ENCODE measurements at places on chromosomes 7 and 10.

DNA sequence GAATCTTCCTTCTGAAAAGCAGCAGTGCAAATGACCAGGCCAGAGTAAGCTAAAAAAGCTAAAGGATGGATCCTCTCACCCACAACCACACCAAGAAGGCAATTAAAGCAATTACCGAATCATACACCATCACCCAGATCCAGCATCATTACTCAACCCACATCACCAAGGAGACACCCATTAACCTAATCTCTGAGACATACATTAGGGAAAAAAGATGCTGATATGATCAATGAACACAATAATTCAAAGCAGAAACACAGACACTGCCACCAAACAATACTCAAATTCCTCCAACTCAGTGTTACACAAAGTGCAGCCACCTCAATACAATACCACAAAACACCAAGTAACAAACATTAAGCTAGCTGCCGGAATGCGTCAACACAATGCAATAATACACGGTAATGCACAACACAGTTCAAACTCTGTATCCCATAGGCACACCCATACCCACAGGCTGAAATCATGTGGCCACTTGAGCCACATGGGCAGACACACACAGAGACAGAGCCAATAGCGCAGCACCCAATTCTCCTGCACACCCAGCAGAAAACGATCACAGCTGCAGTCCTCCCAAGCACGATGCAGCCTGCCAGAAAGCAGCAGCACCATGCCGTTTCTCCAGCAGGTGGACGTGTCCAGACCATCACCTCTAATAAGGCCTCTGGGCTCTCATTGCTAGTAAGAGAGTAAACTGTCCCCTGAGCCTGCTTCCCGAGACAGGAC lies 21.5 kb downstream of the PAX2 start:
- DNase-seq: no peak

DNA sequence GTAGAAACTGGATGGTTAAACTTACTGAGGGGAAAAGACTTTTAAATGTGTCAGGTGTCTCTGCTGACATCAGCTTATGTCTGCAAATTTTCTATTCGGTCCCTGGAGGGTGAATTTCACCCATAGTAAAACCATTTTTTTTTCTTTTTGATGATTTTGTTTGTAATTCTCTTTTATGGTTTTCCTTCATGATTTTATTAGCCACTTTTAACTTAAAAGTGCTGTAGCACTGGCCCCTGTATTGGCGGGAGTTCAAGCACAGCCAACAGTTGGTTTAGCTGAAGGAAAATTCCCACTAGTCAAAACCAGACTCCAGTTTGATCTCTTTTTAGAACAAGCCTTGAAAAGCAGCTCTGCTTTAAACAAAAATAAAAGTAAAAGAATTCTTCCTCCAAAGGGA lies 5.0 kb upstream of the ITGA8 start:
- no peak for DNase-seq

GRCh38 chr10:79563426-79563825 lies 3.2 kb upstream of the SFTPA2 start:
- no peak for DNase-seq

DNA sequence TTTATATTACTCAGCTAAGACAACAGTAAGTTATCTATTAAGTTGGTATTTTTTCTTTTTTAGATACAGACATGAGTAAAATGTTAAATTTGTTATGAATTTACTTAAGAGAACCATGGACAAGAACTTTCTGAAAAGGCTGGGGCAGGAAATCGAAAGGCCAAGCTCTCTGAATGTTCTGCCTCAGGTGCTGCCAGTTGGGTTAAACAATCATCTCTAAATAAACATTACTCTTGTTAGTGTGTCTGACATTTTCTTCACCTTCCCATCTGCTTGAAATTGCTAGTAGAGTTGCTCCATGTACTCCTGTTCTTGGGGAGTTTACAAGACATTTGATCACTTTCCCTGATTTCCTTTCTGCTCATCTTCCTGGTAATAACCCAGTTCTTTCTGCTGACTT lies 87.5 kb downstream of the ANKRD7 start:
- no peak for DNase-seq

GRCh38 chr7:7122701-7123281 lies 59.6 kb upstream of the C1GALT1 start:
- no peak for DNase-seq

DNA sequence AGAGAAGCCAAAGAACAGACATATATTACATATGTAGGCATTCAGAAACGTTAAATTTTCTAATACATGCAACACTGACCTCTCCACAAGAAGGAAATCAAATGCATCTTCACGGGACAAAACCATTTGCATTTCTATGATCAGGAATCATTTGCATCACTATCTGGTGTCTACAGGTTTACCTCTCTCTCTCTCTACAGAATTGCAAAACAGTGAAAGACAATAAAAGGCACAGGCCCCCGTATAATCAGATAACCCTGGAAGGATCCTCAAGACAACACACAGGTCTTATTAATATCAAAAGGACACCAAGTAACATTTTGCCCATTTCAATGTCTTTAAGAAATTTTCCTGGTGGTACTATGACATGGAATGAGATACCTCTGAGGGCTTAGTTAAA lies 306.3 kb downstream of the GPAM start:
- no peak for DNase-seq

- no peak for DNase-seq
Observed at GRCh38 chr7:138436388-138436787, 23.7 kb upstream of the TRIM24 start.
